Thymus (tissue), 14 donors: ENCODE measurements at places on chromosomes 2 and 18. TPM values are rescaled to one million over a fixed set of nuclear protein-coding genes. Genes with fewer than 3 reads are reported as not detected.

DNA sequence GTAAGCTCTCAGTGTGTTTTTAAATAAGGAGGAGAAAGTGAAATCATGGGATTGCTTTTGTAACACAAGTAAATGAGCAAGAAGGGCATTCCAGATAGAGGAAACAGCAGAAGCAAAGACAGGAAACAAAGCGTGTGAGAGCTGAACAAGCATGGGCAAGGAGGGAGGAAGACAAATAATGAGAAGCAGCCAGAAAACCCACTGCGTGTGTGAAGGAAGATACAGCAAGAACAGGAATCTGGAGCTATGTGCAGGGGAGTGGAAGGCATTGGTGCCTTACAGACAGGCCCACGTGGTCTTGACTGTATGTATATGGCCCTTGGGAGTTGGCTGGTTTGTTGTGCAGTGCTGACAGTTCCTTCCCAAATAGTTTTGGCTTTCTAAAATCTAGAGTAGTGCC lies 88.6 kb downstream of the AAK1 start:
- H3K4me3 ChIP-seq, result no peak overlapping the region
- H3K4me1 ChIP-seq, result peaks cover 8% of the 10 kb centered on the region
- H3K27me3 ChIP-seq, result no peaks in the 10 kb centered on the region
- no peak for DNase-seq

GRCh38 chr2:239621611-239622010 lies 220.8 kb upstream of the HDAC4 start:
- DNase-seq, result no peak
- no peaks in the 10 kb centered on the region for H3K27me3 ChIP-seq
- H3K4me3 ChIP-seq, result no peak overlapping the region
- H3K27ac ChIP-seq, result no peak overlapping the region
- no peaks in the 10 kb centered on the region for H3K36me3 ChIP-seq
- H3K4me1 ChIP-seq, result peaks cover 49% of the 10 kb centered on the region

Gene BMPR2
- total RNA-seq, result 7.5 TPM

Gene ZNF396
- 1.7 TPM for total RNA-seq

DNA sequence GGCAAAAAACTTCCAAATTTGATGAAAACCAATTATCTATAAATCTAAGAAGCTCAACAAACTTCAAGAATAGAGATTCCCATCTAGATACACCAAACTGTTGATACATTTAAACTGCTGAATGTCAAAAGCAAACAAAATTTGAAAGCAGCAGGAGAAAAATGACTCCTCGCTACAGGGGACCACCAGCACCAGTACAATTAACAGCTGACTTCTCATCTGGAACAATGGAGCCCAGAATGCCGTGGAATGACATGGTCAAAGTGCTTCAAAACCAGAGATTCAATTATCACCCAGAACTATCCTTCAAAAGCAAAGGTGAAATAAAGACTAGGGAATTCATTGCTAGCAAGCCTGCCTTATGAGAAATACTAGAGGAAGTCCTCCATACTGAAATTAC lies 11.6 kb downstream of the SRSF7 start:
- H3K36me3 ChIP-seq, result peaks cover 76% of the 10 kb centered on the region
- H3K27me3 ChIP-seq, result no peaks in the 10 kb centered on the region
- no peaks in the 10 kb centered on the region for H3K4me1 ChIP-seq
- no peak overlapping the region for H3K27ac ChIP-seq
- H3K4me3 ChIP-seq, result no peak overlapping the region

Gene TGFA
- 1.6 TPM for total RNA-seq

- no peaks in the 10 kb centered on the region for H3K4me1 ChIP-seq
- no peaks in the 10 kb centered on the region for H3K36me3 ChIP-seq
- no peak overlapping the region for H3K27ac ChIP-seq
- no peak for DNase-seq
Observed at GRCh38 chr2:76080154-76080553, 369.4 kb upstream of the GCFC2 start.

Gene CCDC148
- total RNA-seq, result 1.1 TPM

Gene ACTR1B
- total RNA-seq, result 44.1 TPM

GRCh38 chr2:11096591-11096990 lies 58.7 kb upstream of the SLC66A3 start:
- no peak for DNase-seq
- H3K4me3 ChIP-seq, result no peak overlapping the region
- no peak overlapping the region for H3K27ac ChIP-seq

Gene SERPINB4
- total RNA-seq, result 2.5 TPM

GRCh38 chr2:228344531-228344930 lies 163.0 kb upstream of the SPHKAP start:
- H3K4me3 ChIP-seq, result no peak overlapping the region
- H3K4me1 ChIP-seq, result no peaks in the 10 kb centered on the region
- no peak for DNase-seq
- H3K36me3 ChIP-seq, result no peaks in the 10 kb centered on the region
- H3K27me3 ChIP-seq, result no peaks in the 10 kb centered on the region
- H3K27ac ChIP-seq, result no peak overlapping the region

Gene AFF3
- total RNA-seq, result 9.7 TPM

DNA sequence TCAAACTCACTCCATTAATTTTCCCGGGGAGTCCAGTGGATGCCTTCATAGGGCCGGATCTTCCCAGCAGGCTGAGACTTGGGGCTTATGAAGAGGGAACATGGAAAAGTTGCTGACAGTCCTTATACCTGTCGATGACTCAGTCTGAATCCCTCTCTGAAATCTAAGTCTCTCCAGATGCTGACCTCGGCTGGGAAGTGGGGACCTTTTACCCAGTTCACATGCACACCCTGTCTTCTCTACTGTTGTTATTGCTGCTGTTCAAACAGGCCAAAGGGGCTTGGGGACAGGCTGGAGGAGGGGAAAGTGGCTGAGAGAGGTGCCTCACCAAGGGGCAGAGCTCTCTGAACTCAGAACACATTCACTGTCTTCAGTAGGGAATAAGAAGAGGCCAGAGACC lies 4.1 kb upstream of the TNP1 start:
- H3K27me3 ChIP-seq, result no peaks in the 10 kb centered on the region
- H3K4me1 ChIP-seq, result peaks cover 7% of the 10 kb centered on the region
- no peak for DNase-seq
- H3K27ac ChIP-seq, result no peak overlapping the region
- H3K4me3 ChIP-seq, result no peak overlapping the region

GRCh38 chr2:4139316-4139715 lies 435.9 kb downstream of the DCDC2C start:
- H3K4me1 ChIP-seq, result no peaks in the 10 kb centered on the region
- no peak overlapping the region for H3K4me3 ChIP-seq
- DNase-seq, result no peak
- no peaks in the 10 kb centered on the region for H3K36me3 ChIP-seq

Gene DDX18
- total RNA-seq, result 78.3 TPM

- no peak for DNase-seq
- H3K4me1 ChIP-seq, result no peaks in the 10 kb centered on the region
- H3K27me3 ChIP-seq, result no peaks in the 10 kb centered on the region
- peaks cover 6% of the 10 kb centered on the region for H3K36me3 ChIP-seq
Observed at GRCh38 chr2:159200498-159200897, 86.0 kb downstream of the WDSUB1 start.

DNA sequence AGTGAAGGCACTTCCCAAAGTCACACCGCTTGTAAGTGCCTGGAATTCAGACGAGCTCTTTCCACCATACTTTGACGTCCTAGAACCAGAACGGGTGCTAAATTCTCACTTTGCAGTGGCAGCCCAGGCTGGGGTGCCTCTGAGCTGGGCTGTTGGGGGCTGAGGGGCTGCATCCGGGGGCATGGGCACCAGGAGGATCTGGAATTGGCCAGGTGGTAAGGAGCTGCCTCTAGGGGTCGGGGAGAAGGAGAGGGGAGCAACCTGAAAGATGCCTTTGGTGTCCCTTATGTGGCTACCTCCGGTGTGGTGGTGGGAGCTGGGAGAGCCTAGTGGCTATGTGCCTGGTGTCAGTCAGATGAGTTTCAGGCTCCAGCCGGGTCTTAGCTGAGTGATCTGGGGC lies 7.1 kb downstream of the ATOH8 start:
- H3K4me3 ChIP-seq, result no peak overlapping the region
- H3K27me3 ChIP-seq, result peaks cover 15% of the 10 kb centered on the region
- DNase-seq, result no peak
- no peak overlapping the region for H3K27ac ChIP-seq
- H3K36me3 ChIP-seq, result no peaks in the 10 kb centered on the region

DNA sequence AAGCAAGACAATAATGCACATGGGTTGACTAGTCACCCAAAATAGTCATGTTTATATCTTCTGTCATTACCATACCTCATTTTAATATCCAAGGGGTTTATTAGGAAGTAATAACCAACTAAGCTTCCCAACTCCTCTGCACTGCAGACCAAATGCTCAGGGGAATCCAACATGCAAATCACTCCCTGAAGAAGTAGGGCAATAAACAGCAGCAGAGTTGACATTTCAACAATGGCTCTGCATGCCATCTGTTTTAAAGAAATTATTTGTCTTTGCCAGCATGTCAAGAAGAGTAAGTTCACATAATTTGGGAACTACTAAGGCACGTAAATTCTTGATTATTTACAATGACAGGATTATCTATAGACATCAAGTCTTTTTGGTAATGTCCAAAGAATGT lies 84.4 kb upstream of the LYPD1 start:
- no peaks in the 10 kb centered on the region for H3K36me3 ChIP-seq
- H3K4me1 ChIP-seq, result no peaks in the 10 kb centered on the region
- no peaks in the 10 kb centered on the region for H3K27me3 ChIP-seq
- DNase-seq, result no peak
- H3K27ac ChIP-seq, result no peak overlapping the region

DNA sequence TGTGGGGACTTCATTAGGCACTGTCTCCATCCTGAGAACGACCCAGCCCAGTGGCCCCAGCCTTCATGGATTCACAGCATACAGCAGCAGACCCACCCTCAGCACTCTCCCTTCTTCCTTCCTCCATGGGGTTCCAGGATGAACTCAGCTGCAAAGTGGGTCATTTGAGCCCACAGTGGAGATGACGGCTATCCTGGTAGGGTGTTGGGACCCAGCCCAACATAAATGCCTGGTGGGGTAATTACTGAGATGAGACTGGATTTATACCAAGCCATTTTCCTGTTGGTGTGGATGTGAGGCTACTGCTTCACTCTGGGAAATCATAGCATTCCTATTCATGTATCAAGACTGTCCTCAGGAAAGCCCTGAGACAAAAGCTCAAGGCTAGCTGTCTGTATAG lies 536.7 kb upstream of the TNP1 start:
- H3K27ac ChIP-seq, result no peak overlapping the region
- no peaks in the 10 kb centered on the region for H3K36me3 ChIP-seq
- H3K27me3 ChIP-seq, result no peaks in the 10 kb centered on the region
- no peaks in the 10 kb centered on the region for H3K4me1 ChIP-seq

Gene DOK6
- 0.57 TPM for total RNA-seq

DNA sequence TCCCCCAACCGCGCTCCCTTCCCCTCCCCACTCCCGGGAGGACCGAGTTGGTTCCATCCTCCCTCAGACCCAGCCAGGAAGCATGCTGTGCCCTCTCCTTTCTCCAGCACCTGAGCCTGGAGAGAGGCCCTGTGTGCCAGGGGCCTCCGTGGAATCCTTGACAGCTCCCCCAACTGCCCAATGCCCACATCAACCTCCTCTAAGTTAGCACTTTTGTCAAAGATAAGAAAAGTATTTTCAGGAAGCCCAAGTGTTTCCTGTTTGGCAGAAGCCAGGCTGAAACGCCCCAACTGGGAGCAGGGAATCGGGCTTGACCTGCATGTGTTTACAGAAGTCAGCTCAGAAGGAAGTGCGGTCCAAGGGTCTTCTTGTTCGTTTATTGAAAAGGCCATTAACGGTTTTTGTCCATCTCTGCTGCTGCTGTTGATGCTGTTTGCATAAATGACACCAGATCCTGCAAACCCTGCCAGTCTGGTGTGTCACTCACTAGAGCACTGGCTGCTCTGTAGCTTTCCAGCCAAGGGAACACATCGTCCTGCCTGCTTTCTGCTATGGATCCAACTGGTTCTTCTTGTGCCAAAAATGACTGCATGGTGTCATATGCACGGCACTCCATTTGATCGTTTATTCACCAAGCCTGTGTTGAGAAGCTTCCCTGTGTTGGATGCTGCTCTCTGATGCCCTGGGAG lies 35.4 kb upstream of the COL6A3 start:
- no peaks in the 10 kb centered on the region for H3K27me3 ChIP-seq
- no peak overlapping the region for H3K27ac ChIP-seq
- no peak overlapping the region for H3K4me3 ChIP-seq
- H3K36me3 ChIP-seq, result no peaks in the 10 kb centered on the region
- peaks cover 24% of the 10 kb centered on the region for H3K4me1 ChIP-seq

DNA sequence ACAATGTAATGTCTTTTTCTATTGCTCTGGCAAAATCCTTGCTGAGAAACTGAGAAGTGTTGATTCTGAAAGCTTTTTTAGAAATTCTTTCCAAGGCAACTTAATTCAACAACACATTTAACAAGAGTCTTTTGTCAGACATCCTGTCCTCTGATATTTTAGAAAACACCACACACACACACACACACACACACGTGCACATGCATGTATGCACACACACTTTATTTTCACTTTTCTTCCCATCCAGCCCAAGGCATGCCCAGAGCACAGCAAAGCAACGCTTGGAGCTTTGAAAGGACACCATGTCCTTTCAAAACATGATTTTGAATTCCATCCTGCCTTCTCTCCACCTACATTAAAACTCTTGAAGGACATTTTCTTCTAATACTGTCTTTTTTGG lies 116.1 kb downstream of the ATL2 start:
- H3K27ac ChIP-seq, result no peak overlapping the region
- H3K27me3 ChIP-seq, result no peaks in the 10 kb centered on the region
- H3K36me3 ChIP-seq, result no peaks in the 10 kb centered on the region
- no peak overlapping the region for H3K4me3 ChIP-seq
- DNase-seq, result no peak

GRCh38 chr2:8004250-8004681 lies 677.6 kb upstream of the ID2 start:
- no peak overlapping the region for H3K4me3 ChIP-seq
- no peaks in the 10 kb centered on the region for H3K4me1 ChIP-seq
- no peak for DNase-seq
- no peaks in the 10 kb centered on the region for H3K27me3 ChIP-seq

DNA sequence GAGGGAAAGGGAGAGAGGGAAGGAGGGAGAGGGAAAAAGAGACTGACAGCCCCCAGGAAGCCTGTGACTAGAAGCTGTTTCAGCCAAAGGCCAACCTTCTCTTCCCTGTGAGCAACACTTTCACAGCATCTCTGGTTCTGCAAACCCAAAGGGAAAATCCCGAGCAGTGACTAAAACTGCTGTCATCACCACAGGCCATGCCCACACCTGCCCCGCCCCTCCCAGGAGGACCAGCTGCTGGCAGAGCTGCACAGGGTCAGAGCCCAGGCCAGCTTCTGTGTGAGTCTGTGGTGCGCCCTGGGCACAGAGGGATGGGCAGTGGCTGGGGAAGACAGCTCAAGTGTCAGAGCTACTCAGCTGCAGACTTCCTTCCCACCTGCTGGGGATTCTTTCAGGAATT lies 64.9 kb upstream of the OTOS start:
- H3K27me3 ChIP-seq, result no peaks in the 10 kb centered on the region
- no peaks in the 10 kb centered on the region for H3K36me3 ChIP-seq
- no peak for DNase-seq
- no peak overlapping the region for H3K4me3 ChIP-seq
- no peaks in the 10 kb centered on the region for H3K4me1 ChIP-seq
- H3K27ac ChIP-seq, result no peak overlapping the region

DNA sequence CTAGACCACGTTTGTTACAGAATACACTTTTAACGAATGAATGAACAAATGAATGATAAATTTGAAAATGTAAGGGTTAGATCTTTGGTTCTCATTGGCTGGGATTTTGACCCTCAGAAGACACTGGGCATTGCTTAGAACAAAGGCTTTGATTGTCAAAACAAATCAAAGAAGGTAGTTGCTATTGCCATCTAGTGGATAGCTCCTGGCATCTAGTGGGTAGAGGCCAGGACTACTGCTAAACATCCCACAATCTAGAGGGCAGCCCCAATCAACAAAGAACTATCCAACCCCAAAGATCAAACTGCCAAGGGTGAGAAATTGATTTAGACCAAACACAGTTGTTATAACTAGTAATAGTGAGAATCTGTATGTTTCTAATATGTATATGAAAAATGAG lies 552.3 kb downstream of the KCNJ3 start:
- no peaks in the 10 kb centered on the region for H3K36me3 ChIP-seq
- H3K27ac ChIP-seq, result no peak overlapping the region
- no peak overlapping the region for H3K4me3 ChIP-seq
- H3K27me3 ChIP-seq, result no peaks in the 10 kb centered on the region
